ENCODE measurements at places on chromosomes 12 and 14.
A peak's percentile ranks its signal among the peaks of the same experiment; 100 is the strongest.

DNA sequence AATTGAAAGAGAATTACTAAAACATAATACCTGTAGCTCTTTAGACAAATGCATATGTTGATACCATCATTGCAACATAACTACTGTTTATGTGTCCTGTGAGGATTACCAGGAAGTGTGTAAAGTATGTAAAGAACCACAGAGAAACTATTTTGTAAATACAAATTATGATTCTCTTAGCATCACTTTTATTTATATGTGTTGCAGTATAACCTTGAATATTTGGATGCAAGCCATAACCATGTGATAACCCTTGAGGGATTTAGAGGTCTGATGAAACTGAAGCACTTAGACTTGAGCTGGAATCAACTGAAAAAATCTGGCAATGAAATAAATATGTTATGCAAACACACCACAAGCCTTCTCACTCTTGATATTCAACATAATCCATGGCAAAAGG lies 77.5 kb downstream of the LRRC9 start:
- DNase-seq, result no peak

- DNase-seq, result no peak
Measured at GRCh38 chr14:106530031-106530422, 1003.6 kb downstream of the TMEM121 start.

GRCh38 chr12:74896186-74896585 lies 313.5 kb downstream of the KCNC2 start:
- DNase-seq, result no peak

- DNase-seq, result no peak
Measured at GRCh38 chr12:67747869-67748742, 99.6 kb downstream of the DYRK2 start.

- DNase-seq, result no peak
Measured at GRCh38 chr14:68509188-68509983, 283.5 kb downstream of the ZFP36L1 start.

- DNase-seq, result no peak
Measured at GRCh38 chr12:131865180-131865875, 29.1 kb upstream of the ULK1 start.

DNA sequence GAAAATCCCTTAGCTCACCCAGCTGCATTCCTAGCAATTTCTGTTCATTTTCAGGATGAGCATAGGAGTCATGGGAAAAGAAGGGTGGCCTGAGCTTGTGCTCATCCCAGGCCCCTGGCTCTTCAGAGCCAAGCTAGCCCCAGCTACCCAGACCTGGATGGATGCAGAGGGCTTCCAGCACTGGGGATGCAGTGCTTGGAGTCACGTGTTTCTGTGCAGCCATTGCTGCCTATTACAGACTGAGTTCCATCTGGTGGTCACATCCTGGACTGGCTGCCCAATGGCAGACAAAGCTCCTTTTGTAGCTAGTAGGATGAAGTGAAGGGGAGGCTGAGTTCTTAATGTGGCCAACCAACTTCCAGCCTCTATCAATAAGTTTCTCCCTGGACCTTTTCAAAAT lies 54.2 kb upstream of the JDP2 start:
- DNase-seq, result no peak

DNA sequence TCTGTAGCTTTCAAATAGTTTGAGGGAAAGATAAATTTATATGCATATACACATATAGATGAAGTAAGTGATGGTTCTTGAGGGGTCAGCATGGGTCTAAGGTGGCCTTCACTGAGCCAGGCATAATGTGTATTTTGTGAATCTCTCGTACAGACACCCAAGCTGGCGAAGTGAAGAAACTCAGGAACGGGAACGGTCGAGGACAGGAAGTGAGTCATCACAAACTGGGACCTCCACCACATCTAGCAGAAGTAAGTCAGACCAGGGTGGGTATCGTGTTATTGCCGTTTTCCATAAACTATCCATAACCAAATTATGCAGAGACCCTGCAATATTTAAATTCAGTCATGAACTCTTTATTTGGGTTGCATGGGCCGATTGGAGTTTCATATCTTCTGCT lies 15.4 kb upstream of the TNS2 start:
- DNase-seq, result no peak

DNA sequence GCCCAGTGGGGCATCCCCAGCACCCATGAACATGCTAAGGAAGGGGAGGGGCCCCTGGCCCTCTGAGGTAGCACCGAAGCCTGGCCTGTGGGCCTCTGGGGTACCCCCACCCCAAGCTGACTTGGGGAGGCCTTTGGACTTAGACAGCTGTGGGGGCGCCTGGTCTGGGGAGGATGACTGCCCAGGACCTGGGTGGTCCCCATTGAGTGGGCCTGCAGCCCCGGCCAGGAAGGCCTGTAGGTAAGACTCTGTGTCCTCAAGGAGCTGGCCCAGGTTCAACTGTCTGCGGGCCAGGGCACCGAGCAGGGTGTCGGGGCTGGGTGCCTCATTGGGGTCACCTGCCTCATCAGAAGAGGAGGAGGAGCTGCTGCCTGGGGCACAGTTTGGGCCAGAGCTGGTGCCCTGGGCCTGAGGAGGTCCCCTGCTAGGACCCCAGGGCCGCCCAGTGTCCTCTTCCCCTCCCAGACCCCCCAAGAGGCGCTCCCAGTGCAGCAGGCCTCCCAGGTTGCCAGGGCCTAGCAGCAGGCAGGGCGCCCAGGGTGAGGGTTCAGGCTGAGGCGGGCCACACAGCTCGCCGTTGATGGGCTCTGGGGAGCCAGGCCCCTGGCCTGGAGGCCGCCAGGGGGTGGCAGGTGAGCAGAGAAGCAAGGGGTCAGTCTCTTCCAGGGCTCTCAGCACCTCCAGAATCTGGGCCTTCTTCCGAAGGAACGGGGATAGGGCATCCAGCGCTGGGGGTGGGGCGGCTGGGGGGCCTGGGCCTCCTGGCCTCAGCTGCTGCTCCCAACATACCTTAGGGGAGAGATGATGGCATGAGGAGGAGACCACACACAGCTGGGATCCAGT lies 31.4 kb downstream of the NCKAP5L start:
- no peak for DNase-seq

- no peak for DNase-seq
Measured at GRCh38 chr12:109553906-109554500, 19.3 kb downstream of the MMAB start.

GRCh38 chr14:104140213-104140462 lies 1.8 kb downstream of the KIF26A start:
- DNase-seq, result no peak

- no peak for DNase-seq
Measured at GRCh38 chr14:69614592-69614991, 3.2 kb downstream of the SUSD6 start.

- no peak for DNase-seq
Measured at GRCh38 chr14:38758661-38759060, 344.4 kb downstream of the SEC23A start.

DNA sequence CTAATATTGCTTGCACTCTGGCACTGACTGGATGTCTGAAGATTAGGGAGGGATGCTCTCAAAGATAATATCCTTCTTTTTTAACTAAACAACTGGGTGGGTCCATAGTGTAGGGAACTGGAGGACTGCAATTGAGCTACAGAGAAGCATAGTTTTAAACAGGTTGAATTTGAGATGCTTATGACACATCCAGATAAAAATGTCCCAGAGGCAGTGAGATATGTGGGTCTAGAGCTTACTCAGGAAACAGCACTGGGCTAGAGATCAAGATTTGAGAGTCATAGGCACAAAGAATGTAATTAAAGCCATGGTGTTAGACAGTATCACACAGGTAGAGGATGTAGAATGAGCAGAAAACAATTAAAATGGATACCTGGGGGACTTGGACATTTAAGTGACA lies 198.4 kb downstream of the NELL2 start:
- no peak for DNase-seq

DNA sequence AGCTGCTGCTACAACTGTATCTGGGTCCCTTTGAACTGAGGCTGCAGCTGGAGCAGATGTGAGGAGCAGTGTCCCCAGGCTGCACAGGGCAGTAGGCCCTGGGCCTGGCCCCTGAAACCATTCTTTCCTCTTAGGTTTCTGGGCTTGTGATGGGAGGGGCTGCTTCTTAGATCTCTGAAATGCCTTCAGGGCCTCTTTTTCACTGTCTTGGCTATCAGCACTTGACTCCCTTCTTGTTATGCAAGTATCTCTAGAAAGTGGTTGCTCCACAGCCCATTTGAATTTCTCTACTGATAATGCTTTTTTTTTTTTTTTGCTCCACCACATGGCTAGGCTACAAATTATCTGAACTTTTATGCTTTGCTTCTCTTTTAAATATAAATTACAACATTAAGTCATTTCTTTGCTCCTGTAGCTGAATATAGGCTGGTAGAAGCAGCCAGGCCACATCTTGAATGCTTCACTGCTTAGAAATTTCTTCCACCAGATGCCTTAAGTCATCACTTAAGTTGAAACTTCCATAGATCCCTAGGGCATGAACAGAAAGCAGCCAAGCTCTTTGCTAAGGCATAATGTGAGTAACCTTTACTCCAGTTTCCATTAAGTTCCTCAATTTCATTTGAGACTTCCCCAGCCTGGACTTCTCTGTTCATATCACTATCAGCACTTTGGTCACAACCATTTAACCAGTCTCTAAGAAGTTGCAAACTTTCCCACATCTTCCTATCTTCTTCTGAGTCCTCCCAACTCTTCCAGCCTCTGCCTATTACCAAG lies 41.1 kb downstream of the ACSM4 start:
- DNase-seq, result no peak

GRCh38 chr14:101834397-101834796 lies 72.9 kb downstream of the PPP2R5C start:
- no peak for DNase-seq

DNA sequence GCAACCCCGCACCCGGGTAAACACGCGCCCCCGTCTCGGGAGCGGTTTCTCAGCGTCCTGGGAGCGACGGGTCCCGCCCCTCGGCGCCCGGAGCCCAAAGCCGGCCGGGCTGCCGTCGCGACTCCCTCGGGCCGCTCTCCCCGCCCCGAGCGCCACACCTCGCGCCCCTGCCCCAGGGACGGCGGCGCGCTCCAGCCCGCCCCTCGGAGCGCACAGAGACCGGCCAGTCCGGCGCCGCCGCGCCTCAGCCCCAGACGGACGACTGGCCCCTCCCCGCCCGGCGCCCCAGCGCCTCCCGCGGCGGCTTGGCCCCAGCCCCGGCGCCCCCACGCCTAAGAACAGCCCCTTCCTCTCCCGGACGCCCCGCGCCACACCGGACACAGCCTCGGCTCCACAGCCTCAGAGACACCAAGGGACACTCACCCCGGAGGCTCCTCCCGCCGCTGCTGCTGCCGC lies 411 bp downstream of the BTBD7 start:
- DNase-seq, result no peak

DNA sequence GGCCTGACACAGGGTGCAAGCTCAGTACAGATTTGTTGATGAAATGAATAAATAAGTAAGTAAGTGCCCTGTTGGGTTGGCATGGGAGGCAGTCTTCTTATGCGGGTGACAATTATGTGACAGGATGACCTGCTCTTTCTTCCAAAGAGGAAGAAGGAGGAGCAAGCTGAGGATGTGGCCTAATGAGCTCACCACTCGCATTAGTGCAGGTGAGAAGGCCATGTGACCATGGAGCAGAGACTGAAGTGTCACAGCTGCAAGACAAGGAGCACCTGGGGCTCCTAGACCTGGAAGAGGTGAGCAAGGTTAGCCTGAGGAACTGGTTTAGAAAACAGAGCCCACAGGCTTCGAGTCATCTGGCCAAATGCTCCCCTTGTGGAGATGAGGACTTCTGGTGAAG lies 34.9 kb downstream of the LRTM2 start:
- peak; percentile 5 for DNase-seq

GRCh38 chr14:88386256-88386794 lies 868 bp downstream of the SPATA7 start:
- no peak for DNase-seq

DNA sequence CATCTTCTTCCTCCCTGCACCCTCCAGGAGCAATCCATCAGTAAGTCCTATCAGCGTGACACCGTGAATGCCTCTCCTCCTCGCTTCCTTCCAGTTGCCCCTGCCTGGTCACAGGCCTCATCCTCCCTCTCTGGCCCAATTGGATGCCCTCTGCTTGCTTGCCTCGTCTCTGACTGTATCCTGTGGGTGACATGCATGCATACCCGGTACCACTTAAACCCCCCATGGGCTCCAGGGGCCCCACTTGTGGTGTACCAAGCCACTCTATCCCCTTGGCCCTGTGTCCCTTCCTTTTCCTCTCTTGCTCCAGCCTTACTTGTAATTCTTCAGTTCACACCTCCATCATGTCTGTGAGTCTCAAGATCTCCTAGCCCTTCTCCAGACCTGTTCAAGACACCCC lies 106.0 kb upstream of the RTL1 start:
- no peak for DNase-seq

DNA sequence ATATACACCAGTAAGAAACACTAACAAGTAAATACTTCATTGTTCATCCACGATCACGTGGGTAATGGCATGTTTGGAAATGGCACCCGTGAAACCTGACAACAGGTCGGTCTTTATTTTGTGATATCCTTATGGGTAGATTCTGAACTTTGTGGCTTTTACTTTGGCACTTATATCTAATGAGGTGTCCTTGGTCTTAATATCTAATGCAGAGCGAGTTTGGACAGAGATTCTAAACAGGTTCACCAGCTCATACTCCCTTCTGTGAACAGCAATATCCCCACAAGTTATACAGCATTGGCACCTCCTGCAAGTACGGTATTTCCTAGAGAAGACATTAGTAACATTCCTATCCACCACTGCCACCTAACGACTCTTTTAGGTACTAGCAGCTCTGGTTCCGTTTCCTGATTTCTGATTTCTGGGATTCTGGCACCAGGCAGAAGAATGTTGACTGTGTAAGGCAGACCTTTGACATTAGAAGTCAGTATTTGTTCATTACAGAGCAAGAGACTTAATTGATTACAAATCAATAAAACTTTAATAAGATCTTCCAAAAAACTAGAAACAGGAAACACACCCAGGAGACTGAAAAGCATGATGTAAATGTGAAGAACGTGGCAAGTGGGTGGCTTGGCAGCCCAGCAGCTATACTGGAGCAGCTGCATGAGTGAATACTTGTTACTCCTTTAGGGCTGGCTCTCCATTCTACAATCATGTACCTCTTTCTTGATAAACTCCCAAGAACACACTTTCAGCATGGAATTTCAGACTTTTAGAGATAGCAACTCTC lies 2.5 kb downstream of the ANG start:
- DNase-seq, result peak; percentile 76

GRCh38 chr12:51937926-51938325 lies 13.6 kb upstream of the ACVR1B start:
- DNase-seq, result no peak

- no peak for DNase-seq
Measured at GRCh38 chr12:31745242-31745641, 16.4 kb upstream of the AMN1 start.

- DNase-seq, result no peak
Measured at GRCh38 chr12:97924122-97924521, 461.5 kb downstream of the RMST start.

GRCh38 chr12:71397433-71397954 lies 42.1 kb upstream of the LGR5 start:
- DNase-seq, result no peak

Measured in thymus (tissue), 14 donors.